Hippocampal formation (tissue), 2 donors: ENCODE measurements at places on chromosomes 13 and 19.

- peak; percentile 2 for DNase-seq
Measured at GRCh38 chr13:95480131-95480545, 72.4 kb upstream of the CLDN10 start.

DNA sequence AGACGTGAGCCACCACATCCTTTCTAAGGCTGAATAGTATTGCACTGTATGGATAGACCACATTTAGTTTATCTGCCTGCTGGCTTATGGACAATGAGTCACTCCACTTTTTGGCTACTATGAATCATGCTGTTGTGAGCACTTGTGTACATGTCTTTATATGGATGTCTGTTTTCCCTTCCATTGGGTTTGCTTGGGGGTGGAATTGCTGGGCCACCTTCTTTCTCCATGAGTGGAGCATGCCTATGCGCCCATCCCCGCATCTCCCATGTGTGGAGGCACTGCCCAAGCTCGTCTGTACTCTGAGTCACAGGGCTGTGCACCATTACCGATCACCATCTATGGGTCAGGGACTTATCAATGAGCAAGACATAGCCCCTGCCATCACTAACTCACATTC, 127.2 kb upstream of the GJB6 start:
- DNase-seq, result no peak

DNA sequence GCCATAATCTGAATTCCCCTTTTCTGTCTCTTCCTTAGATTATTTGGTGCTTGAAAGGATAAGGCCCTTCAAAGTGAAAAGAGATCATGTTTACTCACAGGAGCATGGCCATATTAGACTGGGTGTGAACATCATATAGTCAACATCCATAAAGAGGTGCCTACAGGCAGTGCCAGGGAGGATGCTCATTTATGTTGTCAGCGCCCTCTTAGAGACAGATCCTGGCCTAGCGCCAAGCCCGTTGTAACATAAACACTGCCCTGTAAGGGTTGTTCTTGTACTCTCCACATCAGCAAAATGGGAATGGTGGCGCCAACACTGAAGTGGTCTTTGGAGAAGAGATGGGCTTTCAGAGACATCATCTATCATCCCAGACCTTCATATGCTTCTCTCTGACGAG, 16.1 kb downstream of the PCDH8 start:
- DNase-seq, result no peak

GRCh38 chr13:26254583-26255111, 718 bp downstream of the CDK8 start:
- peak; percentile 55 for DNase-seq

- DNase-seq, result no peak
Measured at GRCh38 chr19:18120127-18120526, 22.5 kb downstream of the MAST3 start.
